ENCODE measurements at places on chromosomes 7 and 10. TPM values are rescaled to one million over a fixed set of nuclear protein-coding genes. Genes with fewer than 3 reads are reported as not detected.

Gene CUZD1
- polyA plus RNA-seq, result 1.1 TPM

Gene CCDC172
- not detected for polyA plus RNA-seq

Gene CCM2
- polyA plus RNA-seq, result 86.5 TPM

Gene TMEM273
- polyA plus RNA-seq, result not detected

Gene LRRD1
- not detected for polyA plus RNA-seq

Gene INA
- polyA plus RNA-seq, result 1.0 TPM

Gene MYOZ1
- not detected for polyA plus RNA-seq

Gene FZD8
- 4.8 TPM for polyA plus RNA-seq

Gene PNLIPRP3
- 9.7 TPM for polyA plus RNA-seq

Gene CARD11
- polyA plus RNA-seq, result 14.6 TPM

Gene PRSS1
- not detected for polyA plus RNA-seq

Gene HTR5A
- not detected for polyA plus RNA-seq

Gene FGFBP3
- 0.42 TPM for polyA plus RNA-seq

Gene ZNF138
- polyA plus RNA-seq, result 2.6 TPM

Measured in foreskin keratinocyte (primary cell).